ENCODE measurements at places on chromosomes 6 and 20. TPM values are rescaled to one million over a fixed set of nuclear protein-coding genes. Genes with fewer than 3 reads are reported as not detected.

GRCh38 chr6:105839266-105839665 is 246.9 kb upstream of the PRDM1 start:
- peak; percentile 19 for DNase-seq

GRCh38 chr6:12654107-12654506 is 62.5 kb upstream of the PHACTR1 start:
- DNase-seq, result no peak

RAD21L1 gene
- total RNA-seq, result under 0.01 TPM

FERMT1 gene
- 1.7 TPM for total RNA-seq

PDE7B gene
- 12.4 TPM for total RNA-seq

FUT9 gene
- not detected for total RNA-seq

DNA sequence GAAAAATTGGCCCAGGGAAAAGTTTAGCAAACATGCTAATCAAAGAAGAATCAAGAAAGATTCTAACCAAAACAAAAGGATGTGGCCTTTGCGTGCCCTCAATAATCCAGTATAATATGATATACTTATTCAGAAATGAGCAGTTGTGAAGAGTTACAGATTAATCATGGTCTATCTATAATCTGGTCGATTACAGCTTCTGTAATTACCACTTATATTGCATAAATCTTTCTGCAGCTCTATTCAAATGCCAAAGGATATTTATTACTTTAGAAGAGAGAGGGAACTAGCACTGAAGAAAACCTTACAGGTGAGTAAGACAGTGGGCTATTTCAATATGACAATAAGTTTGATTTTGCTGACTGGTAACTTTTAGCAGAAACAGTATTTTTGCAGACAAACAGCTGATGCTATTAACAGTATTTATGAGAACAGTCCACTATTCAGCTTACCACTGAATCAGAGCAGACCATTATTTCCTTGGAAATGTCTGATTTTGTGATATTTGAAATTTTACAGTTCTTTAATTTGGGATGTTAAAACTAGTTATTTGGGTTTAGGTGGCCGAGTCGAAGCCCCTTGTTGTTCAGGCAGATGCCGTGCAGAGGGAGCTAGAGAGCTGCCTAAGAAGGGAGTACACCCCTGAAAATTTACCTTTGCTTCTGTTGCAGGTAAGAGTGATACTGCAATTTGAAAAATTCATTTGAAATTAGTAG is 92.2 kb downstream of the CEP57L1 start:
- DNase-seq, result peak; percentile 28

DNA sequence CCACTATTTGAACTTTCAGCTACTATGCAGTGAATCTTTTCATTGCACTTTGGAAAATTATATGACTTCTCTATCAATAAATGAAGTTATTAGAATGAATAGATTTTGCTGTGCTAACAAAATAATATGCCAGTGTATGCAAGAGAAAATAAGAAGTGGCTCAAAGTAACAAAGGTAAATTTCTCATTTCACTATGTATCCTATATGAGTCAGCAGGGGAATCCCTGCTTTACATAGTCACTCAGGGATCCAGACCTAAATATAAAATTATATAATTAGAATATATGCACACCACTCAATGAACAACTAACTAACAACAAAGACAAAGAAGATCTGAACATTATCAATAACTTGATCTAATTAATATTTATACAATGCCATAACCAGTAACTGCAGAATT is 390.8 kb upstream of the IRAK1BP1 start:
- no peak for DNase-seq

DNA sequence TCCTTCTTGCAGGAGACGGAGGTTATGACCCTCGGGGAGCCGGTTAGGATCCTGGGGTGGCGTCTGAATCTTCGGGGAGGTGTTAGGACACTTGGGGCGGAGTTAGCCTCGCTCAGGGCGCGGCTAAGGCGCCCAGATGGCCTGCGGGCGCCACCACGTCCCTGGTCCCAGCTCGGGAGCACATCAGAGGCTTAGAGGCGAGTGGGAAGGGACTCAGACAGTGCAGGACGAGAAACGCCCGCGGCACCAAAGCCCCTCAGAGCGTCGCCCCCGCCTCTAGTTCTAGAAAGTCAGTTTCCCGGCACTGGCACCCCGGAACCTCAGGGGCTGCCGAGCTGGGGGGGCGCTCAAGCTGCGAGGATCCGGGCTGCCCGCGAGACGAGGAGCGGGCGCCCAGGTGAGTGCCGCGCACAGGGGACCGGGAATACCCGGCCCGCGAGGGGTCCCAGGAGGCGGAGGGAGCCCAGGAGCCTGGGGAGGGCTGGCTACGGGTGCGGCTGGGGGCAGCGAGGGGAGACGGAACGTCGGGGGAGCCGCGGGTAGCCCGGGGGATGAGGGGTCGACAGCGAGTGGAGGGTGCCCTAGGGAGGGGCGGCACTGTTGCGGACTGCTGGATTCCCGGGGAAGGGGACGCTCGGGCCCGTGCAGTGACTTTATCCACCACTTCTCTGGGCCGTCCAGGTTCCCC is at the start of gene HCK:
TSS of gene HCK (plus strand) at position 153 of the 688 bp plus-strand sequence.
- no peak for DNase-seq

BPI gene
- total RNA-seq, result not detected

C6orf132 gene
- total RNA-seq, result 0.72 TPM

ADNP gene
- 23.1 TPM for total RNA-seq
